ENCODE measurements at places on chromosomes 7 and 10. TPM values are rescaled to one million over a fixed set of nuclear protein-coding genes. Genes with fewer than 3 reads are reported as not detected.
A peak's percentile ranks its signal among the peaks of the same experiment; 100 is the strongest.

DNA sequence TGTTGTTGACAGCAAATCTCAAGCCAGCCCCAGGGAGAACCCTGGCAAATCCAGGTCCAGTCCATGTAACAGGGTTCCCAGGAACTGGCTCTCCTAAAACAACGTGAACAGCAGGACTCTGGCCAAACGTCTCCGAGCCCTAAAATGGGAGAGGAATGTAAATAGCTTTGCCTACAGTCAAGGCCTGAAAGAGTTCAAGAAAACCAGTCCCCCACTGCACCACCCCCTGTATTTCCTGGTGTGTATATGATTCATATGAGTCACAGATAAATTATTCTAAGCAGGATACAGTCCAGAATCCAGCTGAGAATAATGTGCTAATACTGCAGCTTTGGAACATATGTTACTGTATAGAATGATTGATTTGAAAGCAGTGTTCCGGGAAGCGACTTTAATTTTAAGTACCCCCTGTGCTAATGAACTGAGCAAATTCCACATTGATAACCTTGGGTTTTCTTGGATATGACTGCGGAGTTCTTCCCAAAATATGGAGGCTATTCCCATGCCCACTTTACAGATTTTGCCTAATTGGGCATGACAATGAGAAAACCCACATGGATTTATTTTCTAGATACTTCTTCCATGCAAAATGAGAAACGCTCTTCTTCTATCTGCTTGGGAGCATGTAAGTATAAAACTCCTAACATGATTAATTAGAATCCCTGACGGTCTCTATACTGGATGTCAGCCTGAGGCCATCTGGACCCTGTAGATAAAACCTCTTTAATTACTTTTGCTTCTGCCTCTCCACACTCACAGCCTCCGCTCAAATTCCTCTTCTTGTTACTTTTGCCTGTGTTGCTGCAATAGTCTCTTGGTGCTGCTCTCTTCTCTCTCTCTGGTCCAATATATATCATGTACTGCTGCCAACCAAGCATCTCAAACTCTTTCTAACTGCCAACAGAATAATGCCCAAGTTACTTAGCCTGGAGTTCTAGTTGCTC is 50.2 kb downstream of the LAMB4 start:
- no peak for DNase-seq

- DNase-seq: no peak
Measured at GRCh38 chr7:37635346-37635745, 48.2 kb upstream of the GPR141 start.

OPALIN gene
- total RNA-seq: not detected

DNA sequence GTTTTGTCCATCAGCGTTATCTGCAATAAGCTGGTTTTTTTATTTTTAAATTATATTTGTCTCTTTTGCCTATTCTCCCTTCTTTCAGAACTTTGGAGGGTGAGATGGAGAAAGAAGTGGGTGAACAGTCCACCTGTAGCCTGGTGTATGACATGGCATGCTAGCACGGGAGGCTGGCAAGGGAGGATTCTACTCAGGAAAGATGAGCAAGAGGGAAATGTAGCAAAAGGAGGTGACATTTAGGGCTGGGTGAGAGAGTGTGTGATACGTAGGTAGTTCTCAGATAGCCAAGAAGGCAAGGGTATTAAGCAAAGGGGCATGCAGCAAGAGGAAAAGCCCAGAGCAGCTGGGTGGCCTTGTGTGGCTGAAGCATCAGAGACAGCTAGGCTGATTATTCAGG is 612.9 kb upstream of the IGFBP3 start:
- no peak for DNase-seq

DNA sequence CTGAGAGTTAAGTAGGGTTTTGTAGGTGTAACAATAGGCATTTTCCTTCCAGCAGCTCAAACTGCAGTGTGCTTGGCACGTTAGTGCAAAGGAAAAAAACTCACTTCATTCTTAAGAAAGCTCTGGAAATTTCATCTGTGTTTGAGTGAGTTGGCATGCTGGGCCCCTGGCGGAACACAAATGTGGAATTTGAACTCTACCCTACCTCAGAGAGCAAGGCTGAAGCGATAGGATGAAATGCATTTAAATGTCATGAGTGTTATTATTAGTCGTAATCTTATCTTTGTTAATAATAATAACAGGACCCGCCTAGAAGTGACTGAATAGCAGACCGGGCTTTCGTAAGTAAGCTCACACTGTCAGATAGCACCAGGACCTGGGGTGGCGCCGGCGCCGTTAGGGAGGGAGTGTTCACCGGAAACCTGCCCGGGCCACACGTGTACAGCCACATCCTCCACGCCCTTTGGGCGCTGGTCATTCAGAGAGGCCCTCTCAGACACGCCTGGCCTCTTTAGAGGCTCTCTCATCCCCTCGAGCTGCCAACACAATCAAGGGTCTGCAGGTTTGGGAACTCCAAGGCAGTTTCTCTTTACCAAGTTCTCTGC is 63.5 kb downstream of the GRK5 start:
- DNase-seq: no peak

GRCh38 chr7:30119890-30120577 is 14.8 kb upstream of the MTURN start:
- DNase-seq: no peak

GRCh38 chr10:102642736-102643335 is 1.4 kb upstream of the TRIM8 start:
- DNase-seq: no peak

PLEKHA1 gene
- 84.6 TPM for total RNA-seq

NANOS1 gene
- total RNA-seq: 3.9 TPM

- no peak for DNase-seq
Measured at GRCh38 chr7:132576721-132577085, 433 bp upstream of the PLXNA4 start.

DNA sequence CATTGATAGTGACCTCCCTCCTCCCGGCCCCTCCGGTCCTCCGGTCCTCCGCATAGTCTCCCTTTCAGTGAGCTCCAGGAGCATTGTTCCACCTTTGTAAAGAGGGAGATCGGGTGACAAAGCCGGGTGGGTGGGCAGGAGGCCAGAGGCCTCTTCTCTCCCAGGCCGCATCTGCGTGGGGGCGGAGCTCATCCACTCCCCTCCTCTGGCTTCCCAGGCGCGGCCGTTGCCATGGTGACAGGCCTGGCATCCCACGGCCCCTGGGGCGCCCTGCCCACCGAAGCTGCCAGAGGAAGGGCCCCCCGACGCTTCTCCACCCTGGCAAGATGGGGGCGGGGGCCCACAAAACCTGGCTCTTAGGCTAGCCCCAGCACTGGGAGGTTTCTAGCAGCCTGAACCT is 4.4 kb upstream of the FZD9 start:
- DNase-seq: no peak

DNA sequence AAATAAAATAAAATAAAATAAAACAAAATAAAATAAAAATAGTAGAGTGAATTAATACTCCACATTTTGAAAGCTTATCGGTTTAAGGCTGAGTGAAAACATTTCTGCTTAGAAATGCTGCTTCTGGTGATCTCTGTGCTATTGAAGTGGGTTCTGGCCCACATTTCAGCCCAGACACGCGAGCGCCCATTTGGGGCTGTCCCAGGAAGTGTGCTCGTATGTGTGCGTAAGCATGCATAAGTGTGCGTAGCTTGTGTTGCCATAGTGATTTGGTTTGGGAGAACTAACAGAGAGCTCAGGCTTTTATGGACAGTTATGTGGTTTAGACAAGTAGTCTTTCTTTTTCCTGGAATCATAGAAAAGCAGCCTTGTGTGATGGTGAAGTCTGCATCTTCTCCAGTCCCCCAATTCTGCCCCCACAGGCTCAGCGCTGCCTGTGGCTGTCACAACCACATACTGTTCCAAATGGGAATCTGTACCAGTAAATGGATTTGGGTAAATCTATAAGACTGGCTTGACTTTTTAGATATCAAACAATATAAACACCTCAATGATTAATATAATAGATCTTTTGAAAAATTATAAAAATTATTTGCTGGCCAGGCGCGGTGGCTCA is 29.8 kb upstream of the PURB start:
- no peak for DNase-seq

- DNase-seq: no peak
Measured at GRCh38 chr7:18059171-18059570, 31.5 kb upstream of the PRPS1L1 start.

ANKRD61 gene
- total RNA-seq: not detected

GRCh38 chr7:91230503-91230902 is 33.7 kb upstream of the FZD1 start:
- DNase-seq: no peak

- no peak for DNase-seq
Measured at GRCh38 chr10:124541076-124541903, 79.7 kb downstream of the LHPP start.

HOXA2 gene
- 2.0 TPM for total RNA-seq

DNA sequence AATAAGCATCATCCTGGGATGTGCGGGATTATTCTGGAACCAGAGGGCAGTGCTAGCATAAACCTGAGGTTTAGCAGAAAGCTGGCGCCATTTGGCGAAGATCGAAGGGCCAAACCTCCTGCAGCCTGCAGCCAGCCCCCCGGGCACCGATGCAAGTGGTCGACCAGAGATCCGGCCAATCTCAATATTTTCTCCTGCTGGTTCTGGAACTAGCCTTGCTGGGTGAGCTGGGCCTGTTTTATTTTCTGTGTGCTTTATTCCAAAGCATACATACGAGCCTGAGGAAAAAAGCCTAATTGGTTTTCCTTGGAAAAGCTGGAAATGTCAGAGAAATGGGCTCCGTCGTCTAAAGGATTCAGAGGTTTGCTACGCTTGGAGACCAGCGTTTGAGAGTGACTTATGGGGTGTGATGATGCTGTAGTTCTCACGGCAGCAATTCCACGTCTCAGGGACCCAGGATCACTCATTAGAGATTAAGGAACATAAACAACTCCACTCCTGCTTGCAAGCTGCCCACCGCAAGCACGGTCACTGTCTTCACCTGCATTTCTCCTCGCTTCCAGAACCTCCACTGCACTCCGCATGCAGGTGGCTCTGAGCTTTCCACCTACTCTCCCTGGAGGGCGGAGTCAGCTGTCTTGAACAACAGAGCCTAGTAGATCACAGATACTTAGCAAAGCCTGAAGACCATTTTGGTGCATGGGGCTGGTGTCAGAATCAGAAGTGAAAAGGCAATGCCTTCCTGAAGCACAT is 60.2 kb downstream of the PRKAG2 start:
- DNase-seq: no peak

SIRT1 gene
- 10.5 TPM for total RNA-seq

- no peak for DNase-seq
Measured at GRCh38 chr7:2287745-2288144, 26.5 kb downstream of the SNX8 start.

TFEC gene
- not detected for total RNA-seq

- peak; percentile 59 for DNase-seq
Measured at GRCh38 chr10:69486922-69487730, 35.9 kb downstream of the TSPAN15 start.

DNA sequence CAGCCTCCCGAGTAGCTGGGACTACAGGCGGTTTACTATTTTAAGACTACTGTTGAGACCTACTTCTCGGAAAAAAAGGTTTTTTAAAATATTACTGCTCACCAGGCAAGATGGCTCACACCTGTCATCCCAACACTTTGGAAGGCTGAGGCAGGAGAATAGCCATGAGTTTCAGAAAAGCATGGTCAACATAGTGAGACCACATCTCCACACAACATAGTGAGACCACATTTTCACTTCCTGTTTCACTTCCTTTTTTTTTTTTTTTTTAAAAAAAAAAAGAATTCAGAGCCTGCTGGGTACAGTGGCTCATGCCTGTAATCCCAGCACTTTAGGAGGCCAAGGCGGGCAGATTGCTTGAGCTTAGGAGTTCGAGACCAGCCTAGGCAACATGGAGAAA is 46.5 kb downstream of the SVOPL start:
- DNase-seq: no peak

- no peak for DNase-seq
Measured at GRCh38 chr10:33913194-33913593, 578.7 kb upstream of the NRP1 start.

RHOBTB1 gene
- total RNA-seq: 22.2 TPM

- no peak for DNase-seq
Measured at GRCh38 chr7:112145206-112145605, 61.0 kb downstream of the DOCK4 start.

DNA sequence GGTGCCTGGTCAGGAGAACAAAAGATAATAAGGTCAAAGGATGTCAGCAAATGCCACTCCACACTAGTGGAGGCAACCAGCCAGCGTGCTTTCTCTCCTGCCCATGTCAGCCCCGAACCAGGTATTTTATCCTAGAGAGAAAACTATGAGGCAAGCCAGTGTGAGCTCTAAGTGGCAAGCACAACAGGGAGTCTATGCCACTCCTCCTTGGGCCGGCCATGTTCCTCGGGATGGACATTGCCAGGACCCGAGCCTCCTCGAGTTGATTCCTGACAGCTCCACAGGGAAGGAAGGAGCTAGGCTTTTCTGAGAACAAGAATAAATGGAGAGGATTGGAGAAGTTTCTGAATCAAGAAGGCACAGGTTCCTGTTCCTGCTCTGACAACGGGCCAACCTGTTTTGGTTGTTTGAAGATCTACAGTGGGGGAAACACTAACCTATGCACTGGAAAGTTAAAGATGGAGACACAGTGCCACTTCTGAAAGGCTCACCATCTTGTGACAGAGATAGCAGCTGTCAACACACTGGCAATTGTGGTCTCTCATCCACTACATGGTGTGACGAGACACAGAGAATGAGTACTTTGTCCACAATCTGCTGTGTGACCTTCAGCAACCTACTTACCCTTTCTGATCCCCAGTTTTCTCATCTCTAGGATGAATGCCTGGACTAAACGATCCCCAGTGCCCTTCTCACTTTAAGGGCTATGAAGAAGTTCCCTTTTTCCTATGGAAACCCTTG is 28.8 kb downstream of the ABLIM1 start:
- no peak for DNase-seq

- DNase-seq: no peak
Measured at GRCh38 chr7:136869001-136869961, 829 bp downstream of the CHRM2 start.

SAP25 gene
- total RNA-seq: not detected

DNA sequence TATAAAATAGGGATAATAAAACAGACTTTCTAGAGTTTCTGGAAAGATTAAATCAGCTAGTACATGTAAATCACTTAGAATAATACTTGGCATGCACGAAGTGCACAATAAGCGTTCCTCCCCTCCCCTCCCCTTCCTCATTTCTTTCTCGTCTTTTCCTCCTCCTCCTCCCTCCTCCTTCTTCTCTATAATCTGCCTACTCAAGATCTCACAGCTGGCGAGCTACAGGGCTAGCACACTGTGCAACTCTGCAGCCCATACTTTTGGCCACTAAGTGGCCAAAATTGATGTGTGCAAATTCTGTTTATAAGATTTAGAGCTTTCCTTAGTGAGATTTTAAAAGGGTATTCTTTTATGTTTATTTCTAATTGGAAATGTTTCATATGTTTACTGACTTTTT is 565.3 kb downstream of the PHTF2 start:
- no peak for DNase-seq

TAS2R3 gene
- total RNA-seq: 0.35 TPM

PRSS37 gene
- total RNA-seq: not detected

CHN2 gene
- 5.1 TPM for total RNA-seq

- no peak for DNase-seq
Measured at GRCh38 chr10:84340187-84340586, 11.8 kb downstream of the CCSER2 start.

DNA sequence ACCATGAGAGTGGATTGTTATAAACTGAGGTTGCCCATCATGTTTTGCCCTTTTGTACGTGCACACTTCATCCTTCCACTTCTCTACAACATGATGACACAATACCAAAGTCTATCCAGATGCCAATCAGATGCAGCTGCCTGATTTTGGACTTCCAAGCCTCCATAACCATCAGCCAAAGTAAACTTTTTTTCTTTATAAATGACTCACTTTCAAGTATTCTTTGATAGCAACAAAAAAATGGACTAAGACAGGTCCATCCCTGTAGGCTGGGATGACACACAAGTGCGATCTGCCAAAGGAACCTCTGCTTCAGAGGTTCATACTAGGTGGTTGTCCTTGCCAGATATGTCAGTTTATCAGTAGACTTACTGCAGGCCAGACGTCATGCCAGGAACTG is 320.2 kb upstream of the FZD1 start:
- no peak for DNase-seq

AHR gene
- total RNA-seq: 53.6 TPM

Data from epithelial cell of proximal tubule (primary cell).